AG10803 (cell line): ENCODE measurements at places on chromosomes 11 and 22.
A peak's percentile ranks its signal among the peaks of the same experiment; 100 is the strongest.

DNA sequence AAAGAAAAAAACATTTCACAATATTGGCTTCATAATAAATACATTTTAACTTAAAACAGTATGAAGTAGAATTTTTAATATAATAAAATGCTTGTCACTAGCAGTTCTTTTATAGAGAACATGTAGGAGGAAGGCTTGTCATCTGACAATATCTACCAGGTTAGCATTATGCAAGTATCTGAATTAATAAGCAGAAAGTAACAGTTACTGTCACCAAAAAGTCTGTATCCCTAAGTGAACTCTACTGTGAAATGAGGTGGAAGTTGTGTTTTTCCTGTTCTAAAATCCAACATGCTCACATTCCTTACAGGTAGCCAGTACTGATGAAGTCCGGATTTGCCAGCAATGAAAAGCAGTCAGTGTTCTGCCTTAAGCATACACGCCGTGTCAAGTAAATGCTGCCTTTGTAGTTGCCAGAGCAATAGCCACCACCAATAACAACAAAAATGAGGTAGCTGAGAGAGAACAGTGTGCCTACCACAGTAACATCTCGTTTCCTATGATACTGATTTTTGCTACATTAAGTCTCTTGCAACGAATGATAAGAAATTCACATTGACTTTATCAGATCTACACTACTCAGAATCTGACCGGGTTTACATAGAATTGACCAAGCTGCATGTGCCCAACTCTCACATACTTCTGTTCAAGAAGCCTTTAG, 95.5 kb downstream of the SIK3 start:
- DNase-seq: no peak

GRCh38 chr11:132980670-132981069, 551.6 kb downstream of the OPCML start:
- no peak for DNase-seq

- DNase-seq: peak; percentile 55
Measured at GRCh38 chr11:61897387-61898246, 6.3 kb upstream of the FADS3 start.

DNA sequence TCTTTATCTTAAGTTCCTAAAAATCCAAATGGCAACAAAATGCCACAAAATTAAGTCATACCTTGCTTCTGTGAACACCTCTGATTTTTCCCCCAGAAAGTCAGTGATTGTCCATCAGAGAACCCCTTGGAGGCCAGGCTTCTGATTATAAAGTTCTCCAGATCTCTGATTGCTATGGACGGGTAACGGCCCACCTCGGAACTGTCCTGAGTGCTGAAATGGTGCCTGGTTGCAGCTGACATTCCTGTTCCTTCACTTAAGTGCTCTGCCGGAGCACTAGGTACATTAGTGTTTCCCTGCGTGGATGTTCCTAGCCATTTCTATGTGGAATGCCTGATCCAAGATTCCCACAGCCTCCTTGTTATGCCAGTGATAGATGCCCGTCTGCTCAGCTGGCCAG, 85.0 kb downstream of the CHST1 start:
- peak; percentile 13 for DNase-seq

DNA sequence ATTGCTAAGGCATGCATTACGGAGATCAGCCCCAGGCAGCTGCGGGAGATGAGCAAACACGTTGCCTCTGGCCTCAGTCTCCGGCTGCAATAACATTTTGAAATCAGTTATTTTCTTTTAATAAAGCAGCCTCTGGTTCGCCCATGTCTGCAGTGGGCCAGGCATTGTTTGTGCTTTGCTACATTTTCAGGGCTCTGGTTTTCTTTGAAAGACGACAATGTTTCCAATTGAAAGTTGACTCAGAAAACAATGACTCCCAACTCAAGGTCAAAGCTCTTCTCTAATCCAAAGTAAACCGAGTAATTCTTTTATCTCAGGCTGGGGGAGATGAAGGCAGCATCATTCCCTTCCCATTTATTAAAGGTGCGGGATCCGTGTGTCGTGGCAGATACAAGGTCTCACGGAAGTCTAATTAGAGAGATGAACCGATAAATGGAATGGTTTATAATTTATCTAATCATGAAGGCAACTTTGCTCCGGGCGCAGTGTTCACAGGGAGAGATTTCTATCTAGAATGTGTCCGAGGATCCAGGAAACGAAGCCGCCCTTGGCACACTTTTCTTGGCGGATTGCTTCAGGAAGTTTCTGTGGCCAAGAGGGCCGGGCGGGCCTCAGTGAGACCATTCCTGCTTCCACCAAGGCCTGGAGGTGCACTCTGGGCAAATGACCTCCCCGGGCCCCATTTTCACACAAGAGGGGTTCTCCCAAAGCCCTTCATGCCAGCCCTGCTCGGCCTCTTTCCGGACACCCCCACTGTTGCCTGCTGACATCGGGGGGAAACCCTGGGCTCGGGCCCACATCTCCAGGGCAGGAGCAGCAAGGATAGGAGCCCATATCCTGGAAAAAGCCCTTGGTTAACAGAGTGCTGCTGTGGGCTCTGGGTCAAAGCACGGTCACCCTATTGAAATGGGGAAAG, 811.4 kb downstream of the BRD1 start:
- DNase-seq: no peak

GRCh38 chr11:67505605-67506396, 638 bp upstream of the PITPNM1 start:
- DNase-seq: peak; percentile 93

GRCh38 chr11:121563003-121563402, 110.2 kb upstream of the SORL1-AS1 start:
- DNase-seq: no peak

DNA sequence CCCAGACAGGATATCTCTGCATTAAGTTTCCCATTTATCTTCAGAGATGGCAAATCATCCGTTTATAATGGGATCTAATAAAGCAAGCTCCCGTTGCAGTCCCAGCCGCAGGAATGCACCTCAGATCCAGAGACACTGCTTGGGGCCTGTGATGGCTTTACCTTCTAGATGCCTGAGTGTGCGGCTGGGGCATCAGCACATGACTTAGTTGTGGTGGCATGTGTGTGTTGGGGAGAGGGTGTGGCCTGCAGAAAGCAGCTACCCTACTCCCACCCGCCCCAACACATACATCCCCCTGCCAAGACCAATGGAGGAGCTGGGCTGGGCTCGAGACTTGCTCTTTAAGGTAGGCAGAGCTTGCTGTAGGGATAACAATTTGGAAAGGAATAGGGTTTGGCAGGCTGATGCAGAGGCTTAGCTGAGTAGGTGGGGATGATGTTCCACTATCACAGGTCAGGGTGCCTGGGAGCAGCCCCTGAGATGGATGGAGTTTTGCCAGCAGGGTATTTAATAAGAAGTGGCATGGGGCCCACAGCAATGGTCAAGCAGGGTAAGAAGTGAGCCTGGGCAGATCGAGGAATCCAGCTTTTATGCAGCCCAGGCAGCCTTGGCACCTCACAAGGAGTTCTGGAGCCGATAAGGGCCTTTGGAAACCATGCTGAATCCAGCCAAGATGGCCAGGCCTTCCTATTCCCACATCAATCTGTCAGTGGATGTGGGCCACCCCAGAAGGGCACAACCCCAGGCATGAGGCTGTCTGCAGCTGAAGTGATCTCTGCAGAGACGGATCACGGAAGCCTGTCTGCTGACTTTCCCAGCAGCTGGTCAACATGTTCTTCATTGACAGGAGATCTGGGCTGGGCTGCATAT, 601.3 kb downstream of the BUD13 start:
- no peak for DNase-seq

GRCh38 chr11:118572981-118573550, 857 bp downstream of the ARCN1 start:
- peak; percentile 56 for DNase-seq

- no peak for DNase-seq
Measured at GRCh38 chr22:41939981-41940831, 6.7 kb downstream of the CENPM start.

DNA sequence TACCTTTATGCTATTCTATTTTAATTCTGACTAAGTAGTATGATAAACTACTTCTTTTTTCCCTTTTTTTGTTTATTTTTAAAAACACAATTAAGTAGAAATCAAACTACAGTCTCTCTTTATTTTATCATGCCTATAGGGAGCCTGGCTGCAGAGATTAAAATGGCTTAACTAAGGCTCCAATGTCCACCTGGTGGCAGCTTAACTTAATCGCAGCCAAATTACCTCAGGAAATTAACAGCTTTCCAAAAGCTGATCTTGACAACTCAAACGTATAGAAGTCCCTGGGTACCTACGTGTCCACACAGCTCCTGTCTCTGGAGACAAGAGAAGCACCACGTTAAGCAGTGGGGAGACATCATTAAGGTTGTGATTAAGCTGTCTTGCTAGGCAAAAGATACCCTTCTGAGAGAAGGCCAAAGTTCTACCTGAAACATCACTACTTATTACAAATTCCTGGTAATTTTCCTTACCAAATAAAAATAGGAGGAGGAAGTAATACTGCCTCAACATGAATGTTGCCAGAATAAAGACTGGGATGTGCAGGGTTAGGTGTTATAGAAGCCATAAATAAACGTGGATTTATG, 63.2 kb upstream of the SNX19 start:
- peak; percentile 42 for DNase-seq

GRCh38 chr11:61899146-61899841, 7.9 kb upstream of the FADS3 start:
- peak; percentile 58 for DNase-seq

- peak; percentile 22 for DNase-seq
Measured at GRCh38 chr11:101686514-101686913, 102.7 kb upstream of the TRPC6 start.

DNA sequence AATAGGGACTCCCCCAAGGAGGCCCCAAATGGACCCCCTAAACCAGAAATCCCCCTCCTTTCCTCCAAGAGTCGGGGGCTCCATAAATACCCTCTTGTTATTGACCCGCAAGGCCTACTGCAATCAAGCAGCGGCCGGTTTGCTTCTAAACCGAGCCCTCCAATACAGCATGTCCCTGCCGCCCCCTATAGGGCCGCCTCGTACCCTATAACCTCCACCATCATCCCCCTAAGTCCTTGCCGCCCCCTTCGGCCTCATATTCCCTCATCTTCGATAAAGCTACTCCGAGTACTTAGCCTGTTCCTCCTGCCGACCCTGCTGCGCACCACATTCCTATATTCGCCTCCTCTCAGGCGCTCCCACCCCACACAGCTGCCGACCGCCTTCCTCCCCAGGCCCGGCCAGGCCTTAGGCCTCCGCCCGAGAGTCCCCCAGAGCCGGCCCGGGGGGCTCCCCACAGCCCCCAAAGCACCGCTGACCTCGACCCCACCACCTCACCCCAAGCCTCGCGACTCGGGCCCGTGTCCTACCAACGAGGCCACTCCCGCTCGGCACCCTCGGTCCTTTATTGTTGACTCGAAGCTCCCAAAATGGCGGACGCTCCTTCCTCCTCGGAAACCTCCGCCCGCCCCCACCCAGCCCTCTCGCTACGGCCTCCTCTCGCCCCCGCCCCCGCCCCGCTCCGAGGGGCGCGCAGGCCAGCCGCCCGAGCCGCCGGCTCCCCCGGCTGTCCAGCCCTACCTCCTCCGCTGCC, 430 bp downstream of the DDX6 start:
- DNase-seq: peak; percentile 60

GRCh38 chr11:68118706-68119448, 2.3 kb downstream of the CHKA start:
- DNase-seq: no peak

- DNase-seq: no peak
Measured at GRCh38 chr22:44622679-44623078, 79.3 kb upstream of the PRR5 start.

DNA sequence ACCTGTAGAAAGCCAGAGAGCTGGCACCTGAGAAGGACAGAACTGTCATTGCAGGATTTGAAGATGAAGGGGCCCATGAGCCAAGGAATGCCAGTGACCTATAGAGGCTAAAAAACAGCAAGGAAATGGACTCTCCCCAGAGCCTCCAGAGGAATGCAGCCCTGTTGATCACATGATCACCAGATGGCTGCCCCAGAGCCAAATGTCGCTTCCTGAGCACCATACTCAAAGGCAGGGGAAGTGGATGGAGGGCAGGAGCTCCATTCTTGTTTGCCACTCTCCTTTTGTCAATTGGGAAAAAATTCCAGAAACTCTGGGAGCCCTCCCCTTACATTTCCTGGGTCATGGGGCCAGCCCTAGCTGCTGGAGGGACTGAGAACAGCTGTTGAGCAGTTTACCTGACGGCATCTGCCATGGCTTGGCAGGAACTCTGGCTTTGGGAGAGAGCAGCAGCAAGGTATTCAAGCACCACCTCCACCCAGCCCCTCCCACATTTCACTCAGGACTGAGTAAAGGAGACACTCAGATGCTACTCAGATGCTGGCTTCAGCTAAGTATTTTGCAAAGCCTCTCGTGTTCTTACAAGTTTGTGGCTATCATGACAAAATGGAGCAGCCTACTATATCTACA, 46.9 kb downstream of the DKK3 start:
- no peak for DNase-seq

GRCh38 chr11:102630598-102631448, 5.7 kb upstream of the MMP20 start:
- no peak for DNase-seq

- no peak for DNase-seq
Measured at GRCh38 chr11:45538363-45538762, 127.1 kb downstream of the CHST1 start.

GRCh38 chr11:2311353-2312133, 9.7 kb downstream of the TSPAN32 start:
- DNase-seq: no peak

- DNase-seq: peak; percentile 85
Measured at GRCh38 chr22:17084554-17085276, at the start of gene IL17RA. IL17RA (plus strand) TSS chr22:17085000; CDS start chr22:17085092, 92 bp downstream.

DNA sequence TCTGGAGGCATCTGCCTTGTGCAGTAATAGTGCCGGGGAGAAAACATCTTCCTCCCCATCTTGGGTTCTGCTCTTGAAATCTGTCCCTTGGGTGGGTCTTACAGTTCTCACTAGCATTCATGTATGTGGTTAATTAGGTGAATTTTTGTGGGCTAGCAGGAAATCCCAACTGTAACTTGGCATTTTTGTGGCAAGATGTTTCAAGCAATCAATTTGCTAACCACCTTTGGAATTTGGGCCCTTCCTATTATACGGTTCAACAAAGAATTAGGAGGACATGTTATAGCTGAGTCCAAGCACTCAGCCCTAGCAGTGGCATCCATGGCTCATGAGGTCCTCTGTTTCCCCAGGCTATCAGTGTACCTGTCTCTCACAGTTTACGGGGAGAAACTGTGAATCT, 89.1 kb upstream of the MTNR1B start:
- DNase-seq: peak; percentile 87

GRCh38 chr11:125378083-125378482, 118.0 kb downstream of the FEZ1 start:
- no peak for DNase-seq

GRCh38 chr22:40766956-40767355, 52.2 kb downstream of the SLC25A17 start:
- DNase-seq: no peak

GRCh38 chr11:44954051-44954906, 3.6 kb upstream of the TP53I11 start:
- DNase-seq: no peak

GRCh38 chr11:116615211-116615865, 157.4 kb downstream of the BUD13 start:
- no peak for DNase-seq

DNA sequence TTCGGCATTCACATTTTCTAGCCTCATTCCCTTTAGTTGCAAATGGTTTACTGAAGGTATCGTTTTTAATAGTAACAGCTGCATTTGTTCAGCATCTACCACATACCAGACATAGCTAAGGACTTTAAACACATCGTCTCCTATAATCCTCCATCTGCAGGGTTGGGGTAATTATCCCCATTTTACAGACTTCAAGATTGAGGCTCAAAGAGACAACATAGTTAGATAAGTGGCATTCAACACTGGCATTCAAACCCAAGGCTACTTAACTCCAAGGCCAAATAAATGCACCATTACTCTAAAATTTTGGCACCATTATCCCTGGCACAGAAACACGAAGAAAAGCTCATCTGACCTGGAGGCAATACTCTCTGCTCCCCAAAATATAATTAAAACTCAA, 28.5 kb downstream of the SMCO4 start:
- no peak for DNase-seq

- DNase-seq: no peak
Measured at GRCh38 chr11:128857341-128857740, 9.8 kb downstream of the KCNJ1 start.
